Activated T-cell treated with anti-CD3 and anti-CD28 coated beads, Interleukin-2, amount 50 U/mL, for 72 hours (primary cell): ENCODE measurements at places on chromosomes 12 and 14.

DNA sequence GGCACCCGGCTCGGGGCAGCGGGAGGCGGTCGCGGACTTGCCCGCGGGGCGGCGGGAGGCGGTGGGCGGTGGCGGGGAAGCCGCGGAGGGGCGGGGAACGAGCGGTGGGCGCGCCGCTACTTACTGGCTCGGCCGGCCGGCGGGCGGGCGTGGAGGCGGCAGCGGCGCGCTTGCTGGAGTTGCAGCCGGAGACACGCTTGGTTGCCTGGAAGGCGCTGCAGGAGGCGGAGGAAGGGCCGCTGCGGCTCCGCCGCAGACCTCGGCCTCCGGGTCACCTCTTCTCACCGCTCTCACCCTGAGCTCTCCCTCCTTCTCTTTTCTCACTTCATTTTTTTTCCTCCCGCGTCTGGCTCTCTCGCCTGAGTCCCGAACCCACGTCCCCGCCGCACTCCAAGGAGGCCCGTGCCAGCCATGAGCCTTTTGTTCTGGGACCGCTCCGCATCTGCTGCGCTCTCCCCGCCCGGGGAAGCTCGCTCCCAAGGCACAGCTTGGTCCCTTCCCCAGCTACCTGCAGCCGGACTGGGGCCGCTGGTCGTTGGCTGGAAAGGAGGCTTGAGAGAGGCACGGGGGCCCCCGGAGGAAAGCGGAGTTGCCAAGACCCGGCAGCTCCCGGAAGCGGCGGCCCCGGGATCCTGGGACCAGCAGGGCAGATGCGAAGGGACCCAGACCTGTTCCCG, 592 bp upstream of the KCNK10 start:
- peak; percentile 8 for DNase-seq

GRCh38 chr12:50055831-50056638, 1.4 kb upstream of the ASIC1 start:
- peak; percentile 69 for DNase-seq

GRCh38 chr14:54396183-54396492, 669 bp upstream of the CDKN3 start:
- DNase-seq = no peak

DNA sequence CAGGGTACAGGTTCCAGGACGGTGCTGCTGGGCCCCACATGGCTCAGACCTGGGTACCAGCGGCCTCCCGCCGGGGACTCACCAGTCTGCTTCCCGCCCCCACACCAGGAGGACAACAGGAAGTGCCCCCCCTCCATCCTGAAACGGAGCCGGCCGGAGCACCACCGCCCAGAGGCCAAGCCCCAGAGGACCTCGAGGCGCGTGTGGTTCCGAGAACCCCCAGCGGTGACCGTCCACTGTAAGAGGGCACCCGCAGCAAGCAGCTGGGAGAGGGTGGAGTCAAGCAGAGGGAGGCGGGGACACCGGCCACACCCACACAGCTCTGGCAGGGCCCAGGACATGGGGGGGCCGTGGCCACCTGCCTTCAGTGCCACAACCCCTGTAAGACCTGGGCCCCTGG, 8.1 kb downstream of the C14orf180 start:
- DNase-seq = no peak

GRCh38 chr12:52988898-52989297, 17.4 kb upstream of the EIF4B start:
- no peak for DNase-seq
